ENCODE measurements at places on chromosomes 12 and 14.

GRCh38 chr14:69616408-69616773, 5.0 kb downstream of the SUSD6 start:
- no peak for DNase-seq

- no peak for DNase-seq
Measured at GRCh38 chr12:106305376-106305775, 2.8 kb downstream of the TCP11L2 start.

GRCh38 chr14:93086441-93087055, 29.2 kb downstream of the ITPK1 start:
- DNase-seq: no peak

DNA sequence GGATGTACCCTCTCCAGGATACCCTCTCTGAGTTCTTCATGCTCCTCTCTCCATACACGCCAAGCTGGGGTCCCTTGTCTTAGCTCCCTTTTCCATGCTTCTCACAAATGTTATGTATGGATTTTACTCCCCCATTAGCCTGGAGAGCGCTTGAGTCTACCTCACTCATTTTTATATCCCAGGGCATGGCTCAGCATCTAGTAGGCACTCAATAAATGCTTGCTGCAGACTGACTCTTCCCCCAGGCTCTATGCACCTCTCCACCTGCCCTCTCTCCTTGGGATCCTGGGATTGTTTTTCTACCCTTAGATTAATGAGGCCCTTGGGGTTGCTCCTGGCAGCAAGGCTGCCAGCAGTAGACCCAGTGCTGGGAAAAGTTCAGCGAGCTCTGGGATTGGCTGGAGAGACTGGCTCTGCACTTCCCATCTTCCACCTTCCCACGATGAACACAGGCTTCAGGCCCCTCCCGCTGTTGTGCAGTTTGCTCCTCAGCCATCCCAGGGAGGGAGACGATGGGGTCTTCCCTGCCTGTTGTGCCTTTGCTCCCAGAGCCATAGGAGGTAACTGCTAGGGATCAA, 2.2 kb downstream of the NRIP2 start:
- no peak for DNase-seq

DNA sequence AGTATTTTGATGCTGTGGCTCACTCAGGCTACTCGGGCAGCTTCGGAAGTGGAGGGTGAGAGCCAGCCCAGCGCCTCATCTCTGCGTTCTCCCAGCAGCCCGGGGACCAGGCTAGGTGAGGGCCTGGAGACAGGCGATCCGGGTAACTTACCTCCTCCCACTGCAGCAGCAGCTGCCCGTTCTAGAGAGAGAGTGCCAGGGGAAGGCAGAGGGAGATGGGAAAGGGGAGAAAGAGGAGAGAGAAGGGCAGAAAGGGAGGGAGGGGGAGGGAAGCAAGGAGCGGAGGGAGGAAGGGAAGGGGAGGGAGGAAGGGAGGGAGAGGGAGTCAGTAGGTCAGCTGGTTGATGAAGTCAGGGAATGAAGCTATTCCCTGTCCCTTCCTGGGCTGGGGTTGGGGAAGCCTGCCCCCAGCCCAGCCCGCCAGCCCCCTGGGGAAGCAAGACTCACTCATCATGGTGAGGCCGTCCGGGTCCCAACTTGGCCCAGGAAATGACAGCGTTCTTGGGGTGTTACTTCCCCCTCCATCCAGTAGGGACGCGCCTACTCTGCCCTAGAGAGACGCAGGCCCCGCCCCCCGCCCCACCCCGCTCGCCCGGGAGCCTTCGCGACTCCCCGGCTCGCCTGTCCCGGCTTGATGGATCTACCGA, at the start of gene IFI27L2:
Gene IFI27L2, minus strand, starts transcription at position 494 of the 647 bp plus-strand sequence. Its CDS starts 40 bp downstream, at position 454.
- DNase-seq: peak; percentile 63

Measured in stimulated activated CD4-positive, alpha-beta T cell treated with anti-CD3 and anti-CD28 coated beads, Interleukin-12 subunit alpha, Interleukin-12 subunit beta, amount 100 ng/mL, for 4 hours (primary cell).